SJSA1 (cell line): ENCODE measurements at places on chromosomes 5 and 9. TPM values are rescaled to one million over a fixed set of nuclear protein-coding genes. Genes with fewer than 3 reads are reported as not detected.
A peak's percentile ranks its signal among the peaks of the same experiment; 100 is the strongest.

- no peaks in the 10 kb centered on the region for H3K36me3 ChIP-seq
- no peak overlapping the region for H3K27ac ChIP-seq
- DNase-seq = no peak
- no peaks in the 10 kb centered on the region for H3K4me1 ChIP-seq
Measured at GRCh38 chr5:137856916-137857862, 10.5 kb upstream of the MYOT start.

DNA sequence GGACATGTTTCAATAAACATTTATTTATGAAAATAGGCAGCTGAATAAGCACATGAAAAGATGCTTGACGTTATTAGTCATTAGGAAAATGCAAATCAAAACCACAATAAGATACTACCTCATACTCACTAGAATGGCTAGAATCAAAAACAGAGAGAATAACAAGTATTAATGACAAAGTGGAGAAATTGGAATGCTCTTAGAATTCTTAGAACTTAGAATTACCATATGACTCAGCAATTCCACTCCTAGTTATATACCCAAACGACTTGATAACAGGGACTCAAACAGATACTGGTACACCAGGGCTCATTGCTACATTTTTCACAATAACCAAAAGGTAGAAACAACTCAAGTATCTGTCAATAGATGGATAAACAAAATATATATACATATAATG lies 15.1 kb upstream of the TRIM36 start:
- no peak overlapping the region for H3K4me3 ChIP-seq
- peaks cover 52% of the 10 kb centered on the region for H3K27me3 ChIP-seq
- H3K36me3 ChIP-seq = no peaks in the 10 kb centered on the region
- H3K27ac ChIP-seq = no peak overlapping the region
- DNase-seq = no peak
- peaks cover 7% of the 10 kb centered on the region for H3K4me1 ChIP-seq

DNA sequence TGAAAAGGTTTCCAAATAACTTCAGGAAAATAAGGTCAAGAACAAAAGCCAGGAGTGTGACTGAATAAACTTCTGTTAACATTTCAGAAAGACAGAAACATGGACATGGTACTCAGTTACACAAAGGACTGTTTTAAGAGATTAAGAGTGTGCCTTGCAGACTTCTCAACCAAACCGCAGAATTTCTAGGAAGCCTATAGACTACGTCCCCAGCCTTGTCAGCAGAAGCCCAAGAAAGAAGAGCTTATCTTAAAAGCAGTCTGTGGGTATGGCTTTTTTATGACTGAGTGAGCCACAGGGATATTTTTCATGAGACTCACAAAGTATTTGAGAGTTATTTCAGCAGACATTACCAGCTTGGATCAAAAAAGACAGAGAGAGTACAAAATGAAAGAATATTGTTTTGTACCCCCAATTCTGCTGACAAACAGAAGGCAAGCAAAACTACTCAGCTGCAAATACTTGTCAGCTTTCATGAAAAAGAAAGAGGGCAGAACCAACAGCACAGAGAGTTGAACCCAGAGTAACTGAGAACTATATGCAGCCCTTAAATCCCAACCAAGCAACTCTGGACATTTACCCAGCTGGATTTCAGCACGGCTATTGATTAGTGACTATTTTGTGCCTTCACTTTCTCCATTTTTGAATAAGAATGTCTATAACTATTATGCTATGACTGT lies 711.0 kb upstream of the CTNND2 start:
- no peaks in the 10 kb centered on the region for H3K36me3 ChIP-seq
- no peaks in the 10 kb centered on the region for H3K4me1 ChIP-seq
- H3K27ac ChIP-seq = no peak overlapping the region
- no peak for DNase-seq

- H3K4me3 ChIP-seq = no peak overlapping the region
- no peak for DNase-seq
- H3K4me1 ChIP-seq = no peaks in the 10 kb centered on the region
Measured at GRCh38 chr5:150368526-150368925, 11.0 kb downstream of the TCOF1 start.

DNA sequence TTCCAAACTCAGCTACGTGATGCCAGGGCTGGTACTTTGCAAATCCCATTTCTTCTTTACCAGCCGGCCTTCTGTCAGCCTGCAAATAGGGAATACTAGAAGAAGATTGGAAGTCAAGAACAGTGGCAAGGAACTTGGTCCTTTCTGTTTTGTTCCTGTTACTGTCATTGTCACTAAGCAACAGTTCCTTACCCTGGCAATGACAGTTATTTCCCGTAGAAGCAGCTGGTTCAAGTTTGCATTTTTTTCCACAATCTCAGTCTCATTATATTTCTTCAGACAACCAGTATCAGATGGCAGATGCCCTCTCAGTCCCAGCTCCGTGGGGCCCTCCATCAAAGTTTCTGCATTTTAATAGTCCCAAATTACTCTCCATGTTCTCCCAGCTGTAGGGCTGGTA lies 9.1 kb upstream of the C1QTNF2 start:
- peaks cover 14% of the 10 kb centered on the region for H3K27me3 ChIP-seq
- H3K36me3 ChIP-seq = no peaks in the 10 kb centered on the region
- no peak overlapping the region for H3K4me3 ChIP-seq
- H3K4me1 ChIP-seq = no peaks in the 10 kb centered on the region
- no peak for DNase-seq
- no peak overlapping the region for H3K27ac ChIP-seq

- H3K36me3 ChIP-seq = no peaks in the 10 kb centered on the region
- H3K27ac ChIP-seq = peak overlapping the region; percentile 63
- no peak for DNase-seq
- no peak overlapping the region for H3K4me3 ChIP-seq
- H3K4me1 ChIP-seq = peaks cover 83% of the 10 kb centered on the region
Measured at GRCh38 chr5:113273948-113274347, 160.8 kb downstream of the TSSK1B start.

- DNase-seq = no peak
- H3K4me3 ChIP-seq = no peak overlapping the region
- H3K36me3 ChIP-seq = no peaks in the 10 kb centered on the region
- no peaks in the 10 kb centered on the region for H3K4me1 ChIP-seq
Measured at GRCh38 chr9:4814913-4815312, 22.2 kb downstream of the RCL1 start.

- no peaks in the 10 kb centered on the region for H3K4me1 ChIP-seq
- no peak overlapping the region for H3K4me3 ChIP-seq
- H3K27me3 ChIP-seq = no peaks in the 10 kb centered on the region
Measured at GRCh38 chr9:117138231-117138630, 276.6 kb downstream of the ASTN2 start.

DNA sequence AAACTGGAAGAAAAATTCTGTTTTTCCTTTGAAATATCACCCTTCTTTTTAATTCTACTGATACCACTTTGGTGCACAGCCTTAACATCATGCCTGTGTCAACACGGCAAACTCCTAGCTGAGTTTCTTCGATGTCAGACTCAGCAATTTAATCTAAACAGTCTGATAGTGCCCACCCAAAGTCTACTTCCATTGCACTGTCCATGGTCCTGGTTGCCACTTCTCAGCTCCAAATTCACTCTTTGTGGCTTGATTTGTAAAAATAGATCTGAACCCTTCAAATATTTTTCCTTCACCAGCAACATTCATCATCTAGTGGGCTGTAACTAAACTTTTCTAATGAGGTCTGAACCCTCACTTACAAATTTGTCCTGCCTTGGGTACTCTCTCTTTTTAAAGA lies 107.8 kb downstream of the NUDT12 start:
- no peak overlapping the region for H3K4me3 ChIP-seq
- H3K27ac ChIP-seq = no peak overlapping the region
- H3K36me3 ChIP-seq = no peaks in the 10 kb centered on the region
- H3K27me3 ChIP-seq = no peaks in the 10 kb centered on the region
- no peak for DNase-seq

DNA sequence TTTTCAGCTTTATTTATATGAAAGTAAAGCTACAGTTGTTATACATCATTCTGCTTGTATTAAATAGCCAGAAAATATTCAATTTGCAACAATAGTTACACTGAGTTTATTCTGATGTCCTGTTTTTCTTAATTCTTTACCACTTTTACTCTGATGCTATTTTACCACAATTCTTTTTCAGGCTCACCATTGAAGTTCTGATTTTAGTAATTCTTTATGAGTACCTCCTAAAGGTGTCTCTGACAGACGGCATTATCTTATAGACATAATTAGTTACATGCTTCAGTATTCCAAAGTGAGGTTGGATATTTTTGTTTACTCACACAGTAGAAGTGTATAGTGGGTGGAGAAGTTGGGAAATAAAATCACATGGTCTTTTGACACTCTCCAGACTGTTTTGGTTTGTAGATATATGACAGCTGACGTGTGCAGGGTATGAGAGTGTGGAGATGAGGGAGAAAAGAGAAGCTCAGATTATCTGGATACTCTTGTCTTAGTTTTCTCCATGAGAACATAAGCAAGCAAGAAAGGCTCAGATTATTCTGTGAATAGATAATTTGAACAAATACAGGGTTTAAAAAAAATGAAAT lies 97.4 kb downstream of the FBXO4 start:
- DNase-seq = no peak
- no peak overlapping the region for H3K27ac ChIP-seq
- no peaks in the 10 kb centered on the region for H3K27me3 ChIP-seq
- H3K4me3 ChIP-seq = no peak overlapping the region
- H3K36me3 ChIP-seq = no peaks in the 10 kb centered on the region

DNA sequence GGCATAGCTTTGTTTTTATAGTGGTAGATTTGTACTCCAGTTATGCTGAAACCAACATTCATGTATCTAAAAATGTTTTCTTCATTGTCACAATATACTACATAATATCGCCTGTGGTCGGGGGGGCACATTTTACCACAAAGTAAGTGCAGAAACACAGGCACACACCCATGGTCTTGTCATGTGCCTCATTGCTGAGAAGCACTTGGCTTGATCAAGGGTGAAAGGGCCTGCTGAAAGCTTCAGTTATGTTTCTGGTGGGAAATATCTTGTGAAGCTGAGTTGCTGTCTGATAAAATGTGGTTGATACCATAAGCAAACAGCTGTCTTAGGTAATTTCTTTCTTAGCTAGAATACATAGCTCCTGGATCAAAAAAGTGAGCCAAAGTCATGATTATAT lies 393.1 kb downstream of the MAN2A1 start:
- H3K27ac ChIP-seq = no peak overlapping the region
- no peak for DNase-seq
- H3K4me3 ChIP-seq = no peak overlapping the region

DNA sequence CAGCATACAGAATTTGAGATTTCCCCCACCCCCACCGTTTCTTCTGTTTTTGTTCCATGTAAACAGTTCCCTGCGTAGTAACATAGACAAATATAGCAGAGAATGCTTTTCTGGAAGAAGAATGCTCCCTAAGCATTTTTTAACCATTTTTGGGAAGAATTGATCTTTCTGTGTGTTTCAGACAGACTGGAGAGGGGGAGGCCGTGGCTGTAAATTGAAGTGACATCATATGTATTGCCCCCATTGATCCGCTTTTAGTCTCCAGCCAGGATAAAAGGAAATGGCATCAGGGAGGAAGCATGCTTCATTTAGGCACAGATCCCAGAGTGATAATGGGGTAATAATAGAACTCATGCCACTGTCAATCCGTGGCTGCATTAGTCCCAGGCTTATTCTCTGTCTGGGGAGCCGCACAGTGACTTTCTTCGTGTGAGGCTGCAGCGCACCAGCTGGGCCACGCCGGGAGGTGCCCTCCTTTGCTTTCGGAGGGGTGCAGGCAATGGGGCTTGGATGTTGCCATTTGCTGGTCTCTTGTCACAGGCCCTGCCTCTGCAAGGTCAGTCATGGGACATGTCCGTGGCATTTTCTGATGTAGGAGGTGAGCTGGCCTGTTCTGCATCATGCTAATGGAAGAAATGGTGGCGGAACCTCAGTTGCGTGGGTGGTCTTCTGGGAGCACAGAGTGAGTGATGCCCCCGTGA lies 261.5 kb downstream of the FANCC start:
- H3K36me3 ChIP-seq = peaks cover 19% of the 10 kb centered on the region
- peaks cover 61% of the 10 kb centered on the region for H3K4me1 ChIP-seq
- DNase-seq = peak; percentile 73

DNA sequence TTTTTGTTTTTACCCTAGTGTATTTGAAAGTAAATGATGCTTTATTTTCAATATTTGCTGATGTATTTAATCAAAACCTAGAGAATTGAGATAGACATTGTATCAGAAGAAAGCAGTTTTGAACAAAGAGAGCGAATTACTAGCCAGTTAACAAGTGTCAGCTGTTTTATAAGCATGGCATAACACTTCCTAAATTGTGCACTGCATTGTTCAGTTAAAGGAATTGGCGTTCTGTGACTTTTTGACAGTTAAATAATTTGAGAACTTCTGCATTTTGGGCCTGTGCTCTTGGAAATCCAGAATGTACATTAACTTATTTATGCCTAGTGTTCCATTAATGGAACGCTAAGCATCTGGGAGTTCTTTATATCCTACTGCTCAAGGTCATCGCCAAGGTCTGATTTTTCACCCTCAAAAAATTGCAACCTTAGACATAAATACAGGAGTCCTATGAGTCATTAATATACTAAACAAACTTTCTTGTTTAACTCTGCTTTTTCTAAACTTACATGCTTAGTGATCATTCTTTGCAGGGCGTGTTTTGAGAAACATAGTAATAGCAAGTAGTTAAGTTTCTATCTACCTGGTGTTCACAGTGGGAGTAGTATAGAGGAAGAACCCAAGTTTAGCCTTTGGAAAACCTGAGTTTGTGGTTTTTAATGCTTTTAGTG lies 31.1 kb downstream of the RASA1 start:
- no peak for DNase-seq
- H3K27me3 ChIP-seq = no peaks in the 10 kb centered on the region; the same call in 1 of the 2 replicates
- peaks cover 6% of the 10 kb centered on the region; the same call in 1 of the 2 replicates for H3K36me3 ChIP-seq
- H3K4me1 ChIP-seq = peaks cover 42% of the 10 kb centered on the region

- no peak overlapping the region for H3K27ac ChIP-seq
- peak; percentile 69 for DNase-seq
- H3K4me3 ChIP-seq = no peak overlapping the region
- no peaks in the 10 kb centered on the region for H3K36me3 ChIP-seq
Measured at GRCh38 chr5:135462304-135462703, 10.2 kb upstream of the TIFAB start.

- peaks cover 27% of the 10 kb centered on the region for H3K4me1 ChIP-seq
- DNase-seq = no peak
- H3K36me3 ChIP-seq = no peaks in the 10 kb centered on the region
- no peak overlapping the region for H3K27ac ChIP-seq
- H3K4me3 ChIP-seq = no peak overlapping the region
Measured at GRCh38 chr9:27198190-27198589, 89.2 kb downstream of the TEK start.

- no peaks in the 10 kb centered on the region for H3K27me3 ChIP-seq
- no peak for DNase-seq
- no peaks in the 10 kb centered on the region for H3K36me3 ChIP-seq
- H3K4me1 ChIP-seq = peaks cover 9% of the 10 kb centered on the region
- no peak overlapping the region for H3K4me3 ChIP-seq
Measured at GRCh38 chr5:72558383-72558782, 51.2 kb upstream of the ZNF366 start.

GRCh38 chr9:129471201-129472019 lies 149.5 kb downstream of the C9orf50 start:
- H3K4me3 ChIP-seq = no peak overlapping the region
- no peaks in the 10 kb centered on the region for H3K27me3 ChIP-seq
- no peaks in the 10 kb centered on the region for H3K36me3 ChIP-seq
- no peak overlapping the region for H3K27ac ChIP-seq
- peaks cover 13% of the 10 kb centered on the region for H3K4me1 ChIP-seq

The TCF7 gene
- 17.8 and 33.5 TPM in 2 replicates for total RNA-seq

The PCDHB12 gene
- 1.8 and 6.2 TPM in 2 replicates for total RNA-seq

The C7 gene
- total RNA-seq = not detected in 2 replicates

The OR1K1 gene
- not detected in 2 replicates for total RNA-seq
